Articular chondrocyte of knee joint (primary cell): ENCODE measurements at places on chromosomes 1 and 21. TPM values are rescaled to one million over a fixed set of nuclear protein-coding genes. Genes with fewer than 3 reads are reported as not detected.

Gene CD84
- total RNA-seq = not detected in 2 replicates

Gene MIXL1
- total RNA-seq = not detected in 2 replicates

Gene TRIM46
- total RNA-seq = 2.0 and 3.5 TPM in 2 replicates

Gene LEFTY1
- total RNA-seq = 0.22 TPM in 1 of 2 replicates, not detected in the other

Gene HLX
- total RNA-seq = 6.4 and 6.7 TPM in 2 replicates

Gene LCE1F
- not detected in 2 replicates for total RNA-seq

Gene FCGR1A
- not detected in 2 replicates for total RNA-seq

Gene LAD1
- not detected in 2 replicates for total RNA-seq

Gene GUCA2B
- not detected in 2 replicates for total RNA-seq

Gene ASCL5
- total RNA-seq = not detected in 2 replicates

Gene ERICH3
- total RNA-seq = not detected in 2 replicates

Gene GFI1
- under 0.01 TPM in 1 of 2 replicates, not detected in the other for total RNA-seq

Gene CCDC24
- 3.0 and 3.5 TPM in 2 replicates for total RNA-seq

Gene OR6K6
- not detected in 2 replicates for total RNA-seq

Gene CIART
- 13.1 and 14.1 TPM in 2 replicates for total RNA-seq

Gene PTGS2
- 7.2 and 33.7 TPM in 2 replicates for total RNA-seq

Gene LCE1B
- not detected in 2 replicates for total RNA-seq

Gene TINAGL1
- total RNA-seq = 25.0 and 31.8 TPM in 2 replicates

Gene PPIAL4G
- under 0.01 TPM in 2 replicates for total RNA-seq

Gene ZRANB2
- total RNA-seq = 51.9 and 56.7 TPM in 2 replicates

Gene CRABP2
- 1.6 and 3.0 TPM in 2 replicates for total RNA-seq

Gene TSPAN1
- 0.91 and 2.2 TPM in 2 replicates for total RNA-seq

Gene RNF187
- 36.5 and 39.6 TPM in 2 replicates for total RNA-seq

Gene RHD
- total RNA-seq = not detected in 2 replicates

Gene FCAMR
- not detected in 2 replicates for total RNA-seq

Gene LRP8
- 13.7 and 15.7 TPM in 2 replicates for total RNA-seq

Gene PSRC1
- 11.5 and 18.4 TPM in 2 replicates for total RNA-seq
